CD4-positive, alpha-beta T cell treated with Interleukin-4 for 1 hour (primary cell): ENCODE measurements at places on chromosomes 4 and X.

GRCh38 chr4:74830928-74831327 lies 36.6 kb upstream of the BTC start:
- no peak for DNase-seq

DNA sequence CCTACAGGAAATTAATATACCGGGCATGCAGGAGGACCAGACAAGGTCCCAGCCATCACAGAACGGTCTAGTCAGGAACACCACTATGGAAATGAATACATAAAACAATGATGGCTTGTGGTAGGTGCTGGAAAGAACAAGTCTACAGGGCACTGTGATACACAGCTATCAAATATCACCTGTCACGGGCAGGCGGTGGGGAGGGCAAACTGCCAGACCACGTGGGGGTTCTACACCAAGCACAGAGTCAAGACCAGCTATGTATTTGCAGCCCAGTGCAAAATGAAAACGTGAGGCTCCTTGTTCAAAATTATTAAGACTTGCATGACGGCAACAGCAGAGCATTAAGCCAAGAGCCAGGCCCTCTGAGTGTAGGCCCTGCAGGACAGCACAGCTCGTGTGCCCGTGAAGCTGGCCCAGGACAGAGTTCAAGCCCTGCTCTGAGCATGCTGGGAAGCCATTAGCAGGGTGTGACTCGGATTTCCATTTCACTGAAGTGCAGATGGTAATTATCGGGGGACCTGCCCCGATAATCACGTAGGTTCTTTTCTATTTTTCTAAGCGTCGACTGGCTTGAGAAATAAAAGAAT lies 83.6 kb downstream of the JAKMIP1 start:
- no peak for DNase-seq

DNA sequence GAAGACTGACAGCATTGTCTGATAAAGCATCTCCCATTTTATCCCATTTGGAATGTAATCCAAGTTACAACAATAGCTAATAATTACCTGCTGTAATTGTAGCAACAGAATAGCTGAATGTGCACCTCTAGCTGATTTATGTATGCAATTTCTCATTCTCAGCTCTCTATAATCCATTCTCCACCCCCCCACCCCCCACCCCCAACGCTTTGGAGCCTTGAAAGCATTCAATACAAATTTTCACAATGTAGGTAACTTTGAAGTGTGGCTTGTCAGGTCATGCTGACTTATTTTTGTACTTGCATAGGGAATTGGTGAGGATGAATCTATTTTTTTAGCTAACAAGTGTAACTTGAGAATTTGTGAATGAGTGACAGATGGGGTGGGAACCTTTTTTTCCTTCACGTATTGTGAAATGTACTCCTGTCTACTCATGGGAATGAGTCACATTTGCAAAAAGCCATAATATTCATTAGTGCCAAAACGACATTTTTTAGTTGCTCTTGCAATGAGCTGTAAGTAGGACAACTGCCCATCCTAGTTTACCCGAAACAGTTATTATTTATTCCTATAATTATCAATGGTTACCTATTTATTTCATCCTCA lies 159.3 kb downstream of the PALLD start:
- DNase-seq = no peak

- DNase-seq = no peak
Measured at GRCh38 chr4:152161676-152162330, 374.1 kb downstream of the FBXW7 start.

DNA sequence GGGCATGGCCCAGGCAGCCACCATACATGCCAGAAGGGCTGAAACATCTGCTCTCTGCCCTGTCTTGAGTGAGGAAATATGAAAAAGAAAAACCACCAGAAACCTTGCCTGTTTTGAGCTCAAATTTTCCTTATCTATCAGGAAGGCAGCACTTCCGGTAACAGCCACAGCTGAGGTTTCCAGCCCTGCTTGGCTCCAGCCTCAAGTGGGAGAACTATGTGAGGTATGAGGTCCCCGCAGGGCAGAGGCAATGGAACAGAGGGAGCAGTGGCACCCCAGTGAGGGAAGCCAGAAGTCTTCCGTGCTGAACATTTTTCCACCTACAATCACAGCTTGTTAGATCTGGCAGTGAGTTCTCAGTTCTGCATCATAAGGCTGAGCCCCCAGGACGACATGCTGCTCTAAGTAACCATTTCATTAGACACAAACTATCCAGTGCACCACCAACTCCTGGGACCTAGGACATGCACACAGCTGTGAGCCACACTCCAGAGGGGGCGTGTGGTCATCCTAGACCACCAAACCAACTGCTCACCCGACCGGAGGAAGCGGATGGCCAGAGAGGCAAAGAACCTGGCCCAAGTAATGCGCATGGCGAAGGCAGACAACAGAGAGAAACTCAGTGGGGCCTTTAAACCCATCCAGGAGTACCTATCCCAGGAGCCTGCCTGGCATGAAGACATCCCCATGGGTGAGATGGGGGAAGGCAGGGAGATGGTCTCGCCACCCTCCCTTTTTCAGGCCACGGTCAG lies 22.6 kb downstream of the WDR1 start:
- DNase-seq = no peak

DNA sequence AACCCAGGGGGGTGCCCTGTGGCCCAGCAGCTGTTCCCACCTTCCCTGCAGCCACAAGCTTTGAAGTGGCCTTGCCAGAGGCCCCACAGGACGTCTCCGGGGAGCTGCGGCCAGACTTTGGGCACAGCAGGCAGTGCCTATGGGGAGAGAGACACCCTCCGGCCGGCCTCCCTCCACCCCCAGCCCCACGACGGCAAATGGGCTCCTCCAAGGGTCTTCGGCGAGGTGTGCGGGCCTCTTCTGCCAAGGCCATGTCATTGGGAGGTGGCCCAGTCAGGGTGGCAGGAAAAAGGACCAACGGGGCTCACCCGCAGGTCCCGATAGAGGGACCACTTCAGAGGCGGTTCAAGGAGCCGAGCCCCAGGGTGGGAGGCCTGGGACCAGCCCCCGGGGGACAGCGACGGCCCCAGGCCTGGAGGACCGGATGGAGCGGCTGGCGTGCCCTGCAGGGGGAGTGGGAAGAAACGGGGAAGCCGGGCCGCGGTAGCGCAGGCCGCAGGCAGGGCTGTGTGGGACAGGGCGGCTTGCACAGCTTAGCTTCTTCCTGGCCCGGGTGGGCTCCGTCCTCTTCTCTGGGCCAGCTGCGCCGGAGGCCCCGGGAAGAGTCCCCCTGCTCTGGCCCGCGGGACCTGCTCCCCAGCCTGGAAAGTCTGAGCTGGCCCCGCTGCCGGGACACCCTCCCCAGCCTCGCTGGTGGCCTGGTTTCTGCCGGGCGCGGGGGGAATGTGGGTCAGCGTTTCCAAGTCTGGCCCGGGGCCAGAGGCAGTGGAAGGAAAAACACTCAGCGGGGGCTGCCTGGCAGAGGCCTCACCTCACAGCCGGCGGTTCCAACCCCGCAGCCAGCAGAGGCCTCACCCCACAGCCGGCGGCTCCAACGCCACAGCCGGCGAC lies 21.9 kb upstream of the SPON2 start:
- DNase-seq = no peak

DNA sequence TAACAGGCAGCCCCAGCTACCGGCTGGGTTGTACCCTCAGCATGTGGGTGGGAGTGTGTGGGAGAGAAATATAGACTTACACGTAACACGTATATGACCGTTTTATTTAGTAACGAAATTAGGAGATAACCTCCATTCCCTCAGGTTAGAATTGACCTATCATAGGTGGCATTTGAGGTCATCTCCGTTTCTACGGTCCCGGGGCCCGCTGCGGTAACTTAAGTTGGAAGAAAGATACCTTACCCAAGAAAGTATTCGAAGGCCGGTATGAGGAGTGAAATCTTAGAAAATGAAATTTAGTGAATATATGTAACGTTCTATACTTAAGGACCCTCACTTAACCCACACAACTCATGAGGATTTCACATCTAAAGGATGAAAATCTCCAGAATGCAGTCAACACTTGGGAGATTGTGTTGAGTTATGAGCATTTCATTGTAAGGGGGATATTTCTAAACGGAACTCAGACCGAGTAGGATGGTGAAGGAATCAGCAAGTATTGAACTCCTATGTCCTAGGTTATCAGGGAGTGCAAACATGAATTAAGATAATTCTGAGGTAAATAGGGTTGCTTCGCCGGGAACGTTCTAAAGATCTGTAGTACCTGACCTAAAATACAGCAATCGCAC lies 891 bp downstream of the CISD2 start:
- DNase-seq = no peak

GRCh38 chr4:28001698-28002097 lies 1141.1 kb downstream of the STIM2 start:
- no peak for DNase-seq

DNA sequence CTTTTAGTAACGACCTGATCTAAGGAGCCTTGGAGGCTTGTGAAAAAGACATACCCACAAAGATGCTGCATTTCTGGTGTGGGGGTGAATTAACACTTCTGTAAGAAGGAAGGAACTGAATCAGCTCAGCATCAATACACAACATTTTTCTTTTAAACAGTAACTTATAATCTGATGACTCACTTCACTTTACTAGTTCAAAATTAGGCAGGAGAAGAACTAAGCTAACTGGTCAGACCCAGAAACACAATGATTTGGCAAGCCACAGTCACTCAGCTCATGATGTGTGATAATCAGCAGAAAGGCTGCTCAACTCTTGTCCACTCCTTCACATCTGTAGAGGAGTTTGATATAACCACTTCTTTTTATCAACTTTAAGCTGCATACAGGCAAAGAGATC lies 4.6 kb downstream of the MMAA start:
- DNase-seq = no peak
